ENCODE measurements at places on chromosomes 3 and 15.

- DNase-seq = no peak
These were observed 287.8 kb upstream of the SATB1 start for GRCh38 chr3:18712713-18713576.

DNA sequence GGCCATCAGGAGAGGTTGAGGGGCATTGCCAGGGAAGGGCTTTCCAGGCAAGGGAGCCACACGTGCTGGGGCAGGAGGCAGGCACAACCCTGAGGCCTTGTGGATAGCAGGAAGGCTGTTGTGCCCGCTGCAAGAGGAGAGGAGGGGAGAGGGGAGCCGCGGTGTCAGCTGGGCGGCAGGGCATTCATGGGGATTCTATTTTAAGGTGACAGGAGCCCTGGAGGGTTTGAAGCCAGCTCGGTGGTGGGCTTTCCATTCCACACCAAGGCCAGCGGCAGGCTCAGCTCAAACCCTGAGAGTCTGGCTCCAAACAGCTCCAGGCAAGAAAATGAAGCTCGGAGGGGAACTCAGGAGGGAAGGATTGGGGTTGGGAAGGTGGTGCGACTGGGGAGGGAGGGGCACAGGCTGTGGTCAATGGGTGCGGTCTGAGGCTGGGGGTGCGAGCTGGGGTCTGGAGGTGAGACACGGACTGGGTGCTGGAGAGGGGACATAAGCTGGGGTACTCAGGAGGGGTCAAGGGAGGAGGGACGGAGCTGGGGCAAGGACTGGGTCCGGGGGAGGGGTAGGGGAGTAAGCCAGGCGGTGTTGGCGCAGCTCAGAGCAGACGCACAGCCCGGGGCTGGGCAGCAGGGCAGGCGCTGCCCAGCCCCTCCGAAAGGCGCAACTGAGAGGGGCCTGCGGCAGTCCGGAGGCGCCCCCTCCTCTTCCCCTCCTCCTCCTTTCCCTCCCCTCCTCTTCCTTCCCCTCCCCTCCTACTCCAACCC is 43.4 kb downstream of the TPRA1 start:
- no peak for DNase-seq

DNA sequence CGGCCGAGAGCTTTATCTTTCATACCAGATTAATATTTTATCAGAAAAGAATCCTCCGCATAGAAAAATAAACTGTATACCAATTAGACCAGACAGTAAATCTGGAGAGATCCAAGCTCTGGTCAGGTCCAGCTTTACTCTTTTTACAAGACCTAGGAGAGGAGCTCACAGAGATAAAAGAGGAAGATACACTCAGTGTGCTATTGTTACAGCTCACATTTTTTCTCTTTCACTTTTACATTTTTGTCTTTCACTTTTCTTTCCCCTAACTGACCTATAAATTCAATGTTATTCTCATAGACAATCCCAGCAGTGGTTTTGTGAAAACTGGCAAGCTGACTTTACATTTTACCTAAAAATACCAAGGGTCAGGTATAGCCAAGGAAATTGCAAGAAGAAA is 55.8 kb downstream of the GUCA1C start:
- no peak for DNase-seq

DNA sequence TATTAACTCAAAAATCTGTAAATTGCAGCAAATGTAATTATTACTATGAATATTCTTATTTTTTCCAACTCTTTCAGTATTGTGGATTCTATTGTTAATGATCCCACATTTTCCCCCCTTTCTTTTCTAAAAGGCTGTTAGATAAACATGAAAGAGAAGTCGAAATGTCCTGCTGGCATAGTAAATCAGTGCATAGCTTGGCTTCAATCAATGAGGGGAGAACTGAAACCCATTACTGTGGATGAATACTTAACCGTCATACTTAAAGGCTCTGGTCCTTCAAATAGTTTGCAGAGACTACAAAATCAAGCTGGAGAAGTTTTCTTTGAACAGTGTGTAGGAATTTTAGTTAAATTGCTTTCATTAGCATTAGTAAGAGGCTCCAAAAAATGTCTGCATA is 667.9 kb downstream of the CADM2 start:
- no peak for DNase-seq

GRCh38 chr15:59138243-59138642 is 33.3 kb downstream of the CCNB2 start:
- DNase-seq = no peak

GRCh38 chr3:175743733-175744400 is 884.7 kb downstream of the NAALADL2 start:
- DNase-seq = no peak

DNA sequence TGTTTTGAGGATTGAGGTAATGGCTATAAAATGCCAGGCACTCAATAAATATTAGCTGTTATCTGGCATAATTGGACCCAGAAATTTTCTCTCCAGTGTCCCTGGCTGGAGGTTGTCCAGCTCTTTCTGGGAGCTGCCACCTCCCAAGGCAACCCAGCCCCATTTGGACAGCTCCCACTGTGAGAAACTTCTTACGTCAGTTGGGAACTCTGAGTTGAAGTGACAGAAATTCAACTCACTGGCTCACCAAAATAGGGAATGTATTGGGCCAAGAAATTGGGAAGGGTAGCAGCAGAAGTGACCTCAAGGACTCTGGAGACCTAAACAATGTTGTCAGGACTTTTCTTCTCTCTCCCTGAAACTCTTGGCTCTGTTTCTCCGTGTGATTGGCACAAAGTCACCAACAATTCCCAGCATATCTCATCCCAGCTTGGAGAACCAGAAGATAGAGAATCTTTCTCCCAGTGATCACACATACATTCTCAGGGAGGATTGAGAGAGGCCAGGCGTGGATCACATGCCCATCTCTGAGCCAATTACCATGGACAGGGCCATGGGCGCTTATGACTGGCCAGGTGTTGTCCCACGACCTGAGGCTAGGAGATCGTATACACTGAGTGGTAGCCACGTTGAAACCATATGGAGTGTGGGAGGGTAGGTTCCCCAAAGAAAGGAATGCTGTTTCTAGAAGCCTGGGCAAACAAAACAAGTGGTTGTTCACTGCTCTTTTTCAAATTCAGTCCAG is 22.5 kb upstream of the HCN4 start:
- DNase-seq = no peak

GRCh38 chr15:71291723-71292122 is 176.5 kb downstream of the THSD4 start:
- DNase-seq = no peak

DNA sequence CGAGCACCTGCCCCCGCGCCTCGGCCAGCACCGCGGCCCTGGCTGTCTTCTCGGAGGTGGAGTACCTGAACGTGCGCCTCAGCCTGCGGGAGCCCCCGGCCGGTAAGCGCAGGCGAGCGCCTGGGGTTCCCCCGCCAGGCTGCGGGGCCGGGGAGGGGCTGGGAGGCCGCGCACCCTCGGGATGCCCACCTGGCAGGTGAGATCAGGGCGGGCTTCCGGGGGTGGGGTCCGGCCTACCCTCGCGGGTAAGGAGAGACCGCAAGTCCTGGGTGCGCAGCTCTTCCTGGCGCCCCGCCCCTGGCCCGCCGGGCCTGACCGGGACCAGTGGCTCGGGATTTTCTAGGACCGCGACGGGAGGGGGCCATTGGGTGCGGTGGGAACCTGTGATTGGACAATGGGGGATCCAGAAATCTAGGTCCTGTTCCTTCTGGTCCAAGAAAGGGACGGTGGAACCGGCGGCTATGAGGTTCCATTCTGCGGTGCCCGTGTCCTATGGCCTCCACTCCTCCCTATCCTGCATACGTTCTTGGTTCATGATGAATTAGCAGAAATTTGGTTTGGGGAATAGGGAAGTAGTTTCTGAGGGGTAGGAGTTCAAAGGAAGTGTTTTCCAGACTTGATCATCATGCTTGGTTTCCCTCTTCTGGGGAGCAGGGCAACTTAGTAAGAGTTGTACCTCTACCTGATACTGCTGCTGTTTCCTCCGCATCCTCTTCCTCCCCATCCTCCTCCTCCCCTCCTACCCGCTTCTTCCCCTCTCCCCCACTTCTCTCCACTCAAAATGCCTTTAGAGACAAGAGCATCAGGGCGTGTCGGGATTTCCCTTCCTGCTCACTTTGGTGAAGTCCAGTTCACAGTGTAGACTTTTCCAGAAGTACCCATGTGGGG is 808 bp downstream of the ARRDC4 start:
- no peak for DNase-seq

GRCh38 chr3:52532517-52532837 is 1.2 kb downstream of the NT5DC2 start:
- DNase-seq = no peak

DNA sequence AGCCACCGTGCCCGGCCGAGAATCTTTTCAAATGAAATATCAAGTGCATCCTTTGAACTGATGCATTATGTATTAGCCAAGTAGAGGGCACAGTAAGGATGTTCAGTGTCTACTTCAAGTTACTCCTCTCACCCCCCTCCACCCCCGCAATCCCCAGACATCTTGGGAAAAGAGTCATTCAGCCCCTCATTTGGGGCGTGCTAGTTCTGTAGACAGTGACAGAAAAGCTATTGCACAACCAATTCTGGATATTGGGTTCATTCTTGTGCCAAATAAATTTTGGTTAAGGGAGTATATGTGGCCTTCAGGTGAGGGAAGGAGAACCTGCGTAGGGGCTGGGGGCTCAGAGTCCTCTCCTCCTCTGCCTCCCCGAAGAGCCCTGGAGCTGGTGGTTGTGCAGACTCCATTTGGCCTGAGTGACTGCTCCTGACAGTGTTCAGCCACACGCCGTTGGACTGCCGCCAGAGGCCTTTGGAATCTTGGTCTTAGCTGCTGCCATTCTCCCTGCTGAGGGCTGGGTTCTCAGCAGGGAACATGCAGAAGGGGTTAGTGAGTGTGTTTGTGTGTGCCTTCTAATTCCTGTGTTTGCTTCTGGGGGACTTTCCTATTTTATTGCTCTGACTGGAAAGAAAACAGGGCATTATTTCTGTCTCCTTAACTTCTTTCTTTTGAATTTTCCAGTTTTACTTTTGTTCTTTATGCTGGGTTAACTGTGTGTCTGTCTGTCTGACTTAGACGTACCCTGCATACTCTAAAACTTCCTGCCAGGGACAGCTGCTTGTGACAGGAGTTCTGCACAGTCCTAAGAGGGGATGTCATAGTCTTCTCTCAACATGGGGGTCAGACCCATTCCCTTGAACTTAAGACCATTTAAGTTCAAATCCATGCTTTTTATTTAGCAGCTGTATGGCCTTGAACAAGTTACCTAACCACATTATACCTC is 21.0 kb downstream of the RARB start:
- no peak for DNase-seq

DNA sequence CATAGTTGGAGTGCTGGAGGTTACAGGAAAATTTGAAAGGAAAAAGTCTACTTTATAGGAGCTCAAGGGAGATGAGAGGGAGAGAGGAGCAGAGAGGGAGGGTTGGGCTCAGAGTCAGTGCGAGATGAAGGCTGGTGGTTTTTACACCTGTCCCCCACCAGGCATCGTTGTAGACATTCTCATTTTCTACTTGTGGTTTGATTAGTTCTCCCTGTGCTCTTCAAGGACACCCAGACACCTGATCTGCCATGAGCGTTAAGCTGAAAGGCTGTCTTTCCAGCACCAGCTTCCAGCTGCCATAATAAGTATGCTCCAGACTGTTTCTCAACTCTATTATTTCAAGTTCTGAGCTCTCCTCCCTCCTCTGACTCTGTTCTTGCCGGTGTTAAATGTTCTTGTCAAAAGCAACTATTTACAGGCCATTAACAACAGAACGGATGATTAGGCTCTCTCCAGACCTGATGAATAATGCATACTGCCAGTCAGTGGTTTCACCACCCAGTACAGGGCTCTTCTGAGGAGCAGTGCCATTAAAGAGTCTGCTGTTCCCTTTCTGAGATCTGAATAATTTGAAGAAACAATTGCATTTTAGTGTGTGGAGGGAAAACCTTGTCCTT is 514.6 kb upstream of the MCTP2 start:
- no peak for DNase-seq

GRCh38 chr3:126348308-126348920 is 8.8 kb downstream of the KLF15 start:
- DNase-seq = no peak

DNA sequence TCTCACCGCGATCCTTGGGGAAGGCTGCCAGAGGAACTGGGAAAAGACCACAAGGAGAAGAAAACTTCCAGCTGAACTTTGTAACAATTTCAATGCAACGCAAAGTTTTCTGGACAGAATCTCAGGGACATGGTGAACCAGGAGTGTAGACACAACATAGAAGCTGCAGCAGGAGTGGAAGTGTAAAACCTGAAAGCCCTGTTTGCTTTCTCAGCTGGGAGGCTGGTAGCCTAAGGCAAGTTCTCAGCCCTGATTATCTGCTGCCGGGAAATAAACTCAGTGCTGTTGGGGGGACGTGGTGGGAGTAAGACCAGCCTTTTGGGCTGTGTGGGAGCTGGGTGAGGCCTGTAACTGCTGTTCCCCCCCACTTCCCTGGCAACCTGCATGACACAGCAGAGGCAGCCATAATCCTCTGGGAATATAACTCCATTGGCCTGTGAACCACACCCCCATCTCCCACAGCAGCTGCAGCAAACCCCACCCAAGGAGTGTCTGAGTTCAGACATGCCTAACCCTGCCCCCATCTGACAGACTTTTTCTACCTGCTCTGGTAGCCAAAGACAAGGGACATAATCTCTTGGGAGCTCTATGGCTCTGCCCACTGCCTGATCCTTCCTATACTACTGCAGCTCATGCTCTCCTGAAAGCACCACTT is 106.7 kb downstream of the ZNF621 start:
- DNase-seq = no peak

- no peak for DNase-seq
These were observed 61.6 kb upstream of the RYK start for GRCh38 chr3:134312072-134312872.

DNA sequence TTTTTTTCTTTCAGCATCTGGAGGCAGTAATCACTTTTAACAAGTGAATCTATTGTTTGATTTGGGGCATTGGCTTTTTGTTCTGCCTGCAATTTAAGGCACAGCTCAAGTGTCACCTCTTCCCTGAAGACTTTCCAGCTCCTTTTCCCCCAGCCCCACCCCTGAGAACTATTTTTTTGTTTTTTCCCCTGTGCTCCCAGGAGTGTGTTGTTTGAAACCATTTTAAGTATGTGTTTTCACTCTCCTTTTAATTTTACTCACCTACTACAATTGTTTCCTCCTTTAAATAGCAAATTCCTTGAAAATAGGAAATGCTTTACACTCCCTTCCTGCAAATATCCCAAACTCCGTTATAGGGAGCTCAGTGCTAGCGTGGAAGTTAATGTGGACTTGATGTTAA is 286.7 kb upstream of the PROK2 start:
- no peak for DNase-seq

DNA sequence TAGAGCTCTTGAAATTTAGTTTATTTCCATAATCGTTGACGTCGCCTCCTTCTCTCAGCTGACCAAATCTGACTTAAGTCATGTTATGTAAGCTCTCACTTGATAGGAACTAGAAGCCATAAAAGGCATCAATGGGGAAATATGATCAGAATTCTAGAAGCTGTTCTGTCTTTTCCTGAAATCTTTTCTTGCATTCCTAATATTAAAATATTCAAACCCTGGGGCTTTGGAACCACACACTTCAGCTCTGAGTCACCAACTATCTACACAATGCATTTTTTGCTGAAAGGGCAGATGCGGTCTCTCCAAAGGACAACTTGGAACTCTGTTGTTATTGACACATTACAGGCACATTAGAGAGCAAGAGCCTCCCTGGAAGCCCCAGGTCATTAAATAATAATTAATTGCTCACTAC is 91.3 kb downstream of the LARS2 start:
- no peak for DNase-seq

- DNase-seq = peak; percentile 29
These were observed 872 bp downstream of the DLEC1 start for GRCh38 chr3:38039899-38040261.

All from SIG-M5 (cell line).